ENCODE measurements at places on chromosomes 2 and 18. TPM values are rescaled to one million over a fixed set of nuclear protein-coding genes. Genes with fewer than 3 reads are reported as not detected.

- no peak for DNase-seq
These were observed 147.1 kb downstream of the WDSUB1 start for GRCh38 chr2:159139216-159139933.

DNA sequence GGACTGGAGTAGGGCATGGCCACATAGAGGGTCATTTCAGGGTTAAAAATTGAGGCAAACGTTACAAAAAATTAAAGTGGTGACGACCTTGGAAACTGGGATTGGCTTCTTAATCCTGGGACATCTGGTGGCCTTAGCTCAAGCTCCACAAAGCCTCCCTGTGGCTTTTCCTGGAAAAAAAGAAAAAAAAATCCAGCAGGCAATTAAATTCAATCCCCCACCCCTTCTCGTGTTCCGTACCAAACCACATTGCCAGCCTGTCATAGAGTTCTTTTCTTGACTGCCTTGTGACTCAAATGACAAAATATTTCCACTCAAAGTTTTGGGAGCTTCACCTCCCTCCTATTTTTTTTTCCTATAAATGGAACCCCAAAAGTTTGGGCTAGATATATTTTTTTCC is 195.6 kb downstream of the HRH4 start:
- DNase-seq, result no peak

- no peak for DNase-seq
These were observed 47.7 kb downstream of the MAPRE2 start for GRCh38 chr18:35088921-35089320.

- no peak for DNase-seq
These were observed 61.6 kb downstream of the BMP10 start for GRCh38 chr2:68809324-68810240.

DNA sequence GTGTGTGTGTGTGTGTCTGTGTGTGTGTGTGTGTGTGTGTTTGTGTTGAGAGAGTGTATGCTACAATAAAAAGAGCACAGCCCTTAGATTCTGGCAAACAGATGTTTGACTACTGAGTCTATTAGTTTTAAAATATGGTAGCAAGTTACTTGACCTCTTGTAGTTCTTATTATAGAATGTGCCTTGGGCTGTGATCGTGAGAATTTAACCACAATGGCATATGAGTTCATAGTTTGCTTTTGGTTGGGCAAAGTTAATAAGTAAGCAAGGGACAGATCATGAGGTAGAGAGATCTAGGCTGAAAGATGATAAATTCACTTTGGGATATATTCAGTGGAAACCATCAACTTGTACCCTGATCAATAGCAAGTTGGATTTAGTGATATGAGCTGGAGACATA is 334.3 kb upstream of the VWC2L start:
- DNase-seq, result no peak

Gene MBOAT2
- total RNA-seq, result 17.5 TPM

Gene INPP5D
- total RNA-seq, result 20.8 TPM

- DNase-seq, result no peak
These were observed 47.0 kb upstream of the IHH start for GRCh38 chr2:219107758-219108157.

Gene NT5C1B
- total RNA-seq, result not detected

- DNase-seq, result no peak
These were observed 128.7 kb downstream of the OSBPL1A start for GRCh38 chr18:24268784-24269550.

- peak; percentile 86 for DNase-seq
These were observed 54.0 kb upstream of the STRN start for GRCh38 chr2:37020212-37020886.

DNA sequence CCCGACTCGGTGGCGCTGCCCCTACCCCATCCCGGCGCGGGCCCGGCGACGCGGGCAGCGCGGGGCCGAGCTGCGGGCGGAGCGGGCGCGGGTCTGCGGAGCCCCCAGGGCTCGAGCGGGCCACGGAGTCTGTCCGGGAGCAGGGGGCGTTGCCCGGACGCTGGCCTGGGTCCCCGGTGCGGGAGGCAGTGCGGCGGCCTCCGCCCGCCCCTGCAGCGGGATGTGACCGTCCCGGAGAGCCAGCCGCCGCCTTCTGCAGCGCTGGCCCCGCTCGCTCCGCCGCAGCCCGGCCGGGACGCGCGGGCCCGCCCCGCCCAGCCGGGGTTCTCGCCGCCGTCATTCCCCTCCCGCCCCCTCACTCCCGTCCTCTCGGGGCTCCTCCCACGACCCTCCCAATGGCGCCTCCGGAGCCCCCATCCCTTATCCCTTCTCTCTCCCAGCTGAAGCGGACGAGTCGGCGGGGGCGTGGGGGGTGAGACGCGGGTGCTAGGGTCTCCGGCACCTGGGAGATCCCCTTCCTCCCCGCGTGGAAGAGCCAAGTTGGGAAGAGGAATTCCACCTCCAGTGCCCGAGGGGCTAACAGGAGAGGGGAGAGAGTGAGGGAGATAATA is at the start of gene FNDC4:
FNDC4 (minus strand) TSS at position 257 of the 611 bp plus-strand sequence. CDS start 521 bp downstream, outside the sequence.
- DNase-seq, result peak; percentile 64

Measured in sigmoid colon (tissue), 7 donors.